ENCODE measurements at places on chromosomes 13 and 19.
A peak's percentile ranks its signal among the peaks of the same experiment; 100 is the strongest.

DNA sequence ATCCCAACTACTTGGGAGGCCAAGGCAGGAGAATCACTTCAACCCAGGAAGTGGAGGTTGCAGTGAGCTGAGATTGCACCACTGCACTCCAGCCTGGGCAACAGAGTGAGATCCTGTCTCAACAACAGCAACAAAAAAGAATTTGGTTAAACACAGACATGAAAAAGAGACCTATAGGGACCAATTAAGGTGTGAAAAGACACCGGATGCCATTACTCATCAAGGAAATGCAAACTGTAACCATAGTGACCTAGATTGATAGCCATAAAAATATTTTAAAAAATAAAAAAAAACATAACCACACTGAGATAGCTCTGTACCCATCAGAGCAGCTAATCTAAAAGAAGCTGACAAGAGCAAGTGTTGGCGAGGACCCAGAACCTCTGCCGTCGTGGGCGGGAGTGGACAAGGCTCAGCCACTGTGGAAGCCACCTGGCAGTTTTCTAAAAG lies 37.1 kb upstream of the ISYNA1 start:
- no peak for DNase-seq

DNA sequence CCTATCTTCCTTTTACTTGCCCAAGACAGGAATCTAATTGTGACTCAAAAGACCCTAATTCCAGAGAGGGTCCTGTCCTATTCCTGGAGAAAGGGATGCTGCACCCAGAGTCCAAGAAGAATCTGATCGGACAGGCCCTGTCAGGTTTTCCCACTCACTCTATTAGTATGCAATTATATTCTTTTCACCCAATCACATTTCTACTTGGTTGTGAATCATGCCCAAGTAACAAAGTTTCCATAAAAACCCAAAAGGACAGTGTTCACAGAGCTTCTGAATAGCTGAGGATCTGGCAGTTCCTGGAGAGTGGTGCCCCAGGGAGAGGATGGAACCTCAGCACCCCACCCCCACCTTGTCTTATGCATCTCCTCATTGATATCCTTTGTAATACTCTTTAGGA lies 135.3 kb upstream of the SLITRK5 start:
- DNase-seq, result no peak

- DNase-seq, result peak; percentile 56
Observed at GRCh38 chr19:35742121-35742724, at the start of gene IGFLR1. Gene IGFLR1, minus strand, starts transcription at chr19:35742452. Its CDS starts 1,272 bp downstream, at chr19:35741180.

DNA sequence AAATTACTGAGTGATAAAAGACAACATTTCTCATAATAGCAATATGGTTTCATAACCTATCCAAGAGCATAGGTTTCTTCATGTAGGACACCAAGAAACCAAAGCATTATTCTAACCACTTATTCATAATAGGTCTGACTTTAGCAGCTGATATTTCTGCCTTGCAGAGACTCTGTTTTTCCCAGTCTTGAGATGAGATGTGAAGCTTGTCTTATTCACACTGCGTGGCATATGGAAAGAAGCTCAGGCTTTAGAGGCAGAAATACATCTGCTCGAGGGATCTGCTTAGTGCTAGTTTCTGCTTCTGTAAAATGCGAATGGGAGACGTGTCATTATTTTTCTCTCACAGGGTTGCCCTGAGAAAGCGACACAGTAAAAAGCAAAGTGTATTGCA lies 232.0 kb upstream of the SPRY2 start:
- no peak for DNase-seq

DNA sequence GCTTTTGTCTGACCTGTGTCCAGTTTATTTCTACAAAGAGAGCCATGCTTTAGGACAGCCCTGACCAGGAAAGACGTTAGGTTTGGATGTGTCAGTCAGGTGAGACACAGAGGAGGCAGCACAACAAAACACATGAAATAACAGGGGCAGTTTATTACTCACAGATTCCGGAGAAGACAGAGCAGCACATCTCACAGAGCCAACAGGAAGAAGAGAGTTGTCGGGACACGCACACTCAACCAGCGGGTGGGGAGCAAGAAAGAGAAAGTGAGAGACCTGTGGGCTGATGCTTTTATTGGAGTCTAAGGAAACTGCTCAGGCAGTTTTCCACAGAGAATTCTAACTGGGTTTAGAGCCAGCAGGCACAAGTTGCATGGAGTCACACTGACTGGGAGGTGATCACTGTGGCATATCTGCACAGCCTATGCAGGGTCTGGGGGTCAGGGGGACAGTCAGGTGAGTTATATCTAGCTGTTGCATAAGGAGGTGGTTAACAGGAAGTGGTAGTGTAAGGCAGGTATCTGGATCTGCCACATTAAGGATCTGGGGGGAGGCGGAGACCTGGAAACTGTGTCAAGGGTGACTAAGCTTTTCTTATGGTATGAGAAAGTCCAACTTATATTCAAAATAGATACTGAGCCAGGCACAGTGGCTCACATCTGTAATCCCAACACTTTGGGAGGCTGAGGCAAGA lies 24.1 kb upstream of the CEACAM20 start:
- DNase-seq, result peak; percentile 32

DNA sequence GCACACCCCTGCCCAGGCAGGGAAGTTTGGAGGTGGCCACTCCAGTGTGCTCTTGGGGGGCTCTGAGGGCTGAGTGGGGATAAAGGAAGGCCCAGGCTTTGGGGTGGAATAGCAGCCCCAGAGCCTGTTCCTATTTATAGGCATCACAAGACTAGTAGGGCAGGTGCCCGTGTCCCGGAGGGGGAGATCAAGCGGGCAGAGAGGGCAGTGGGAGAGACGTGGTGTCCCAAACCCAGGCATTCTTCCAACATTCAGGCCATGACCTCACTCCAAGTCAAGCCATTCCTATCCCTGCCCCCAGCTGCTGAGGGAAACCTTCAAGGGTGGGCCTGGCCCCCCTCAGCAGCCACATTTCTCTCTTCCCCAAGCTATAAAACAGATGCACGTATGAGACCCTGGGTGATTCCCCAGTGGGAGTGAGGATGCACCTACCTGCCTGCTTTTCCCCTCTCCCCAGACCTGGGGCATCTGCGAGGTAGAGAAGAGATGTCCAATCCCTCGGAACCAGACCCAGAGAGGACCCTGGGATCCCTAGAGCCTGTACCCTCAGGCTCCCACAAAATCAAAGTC lies 3.9 kb downstream of the WIZ start:
- no peak for DNase-seq

GRCh38 chr13:98254513-98254912 lies 77.4 kb upstream of the RNF113B start:
- DNase-seq, result no peak

GRCh38 chr19:44856421-44857083 lies 10.5 kb downstream of the NECTIN2 start:
- DNase-seq, result peak; percentile 93

All from GDM1 (cell line).